ENCODE measurements at places on chromosomes 1 and 21.

GRCh38 chr1:232310541-232310940 is 319.4 kb downstream of the SIPA1L2 start:
- no peak for DNase-seq

DNA sequence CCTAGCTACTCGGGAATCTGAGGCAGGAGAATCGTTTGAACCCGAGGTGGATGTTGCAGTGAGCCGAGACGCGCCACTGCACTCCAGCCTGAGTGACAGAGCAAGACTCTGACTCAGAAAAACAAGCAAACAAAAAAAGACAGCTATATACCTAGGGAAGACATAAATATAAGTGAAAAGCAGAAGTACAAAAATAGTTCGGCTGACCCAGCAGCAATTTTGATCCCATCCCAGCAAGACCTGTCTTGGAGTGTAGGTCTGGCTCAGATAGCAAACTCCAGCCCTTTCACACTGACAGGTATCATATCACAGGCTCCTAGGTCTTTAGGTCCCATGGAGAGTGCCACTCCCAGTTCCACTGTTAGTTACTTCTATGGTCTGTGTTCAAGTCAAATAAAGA is 14.6 kb downstream of the MTX1 start:
- DNase-seq: no peak

DNA sequence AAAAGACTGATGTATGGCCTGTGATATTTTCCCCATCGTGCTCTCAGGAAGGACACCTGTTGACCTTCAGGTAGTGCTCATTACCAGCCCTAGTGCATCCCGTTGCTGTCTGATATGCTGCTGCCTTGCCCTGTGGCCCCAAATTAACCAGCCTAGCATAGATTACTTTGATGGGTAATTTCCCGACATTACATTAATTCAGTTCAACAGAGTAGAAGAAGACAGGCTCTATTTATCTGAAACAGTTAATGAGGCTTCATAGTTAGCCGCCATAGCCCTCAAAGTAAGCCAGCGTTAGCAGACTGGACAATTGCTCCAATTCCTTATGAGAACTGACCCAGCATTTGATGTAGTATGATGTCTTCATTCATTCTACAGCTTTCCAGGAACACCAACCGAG is 257.6 kb downstream of the OLFM3 start:
- DNase-seq: no peak

DNA sequence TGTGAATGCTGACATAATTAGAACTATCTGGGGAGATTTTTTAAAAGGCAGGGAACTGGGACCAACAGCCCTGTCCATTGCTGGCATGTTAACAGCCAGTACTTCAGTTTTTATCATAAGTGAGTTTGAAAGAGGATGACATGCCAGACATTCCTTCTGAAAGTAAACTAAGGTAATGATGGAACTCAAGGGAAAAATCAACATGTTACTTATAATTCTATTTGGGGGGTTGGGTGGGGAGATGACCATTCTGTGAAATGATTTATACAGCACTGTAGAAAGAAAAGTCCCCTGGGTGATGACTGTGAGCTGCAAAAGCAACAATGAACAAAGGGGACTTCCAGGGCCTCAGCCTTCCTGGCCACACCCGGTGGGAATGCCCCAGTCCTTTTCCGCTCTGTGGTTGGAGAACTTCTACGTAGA is 5.4 kb upstream of the LAMC2 start:
- DNase-seq: peak; percentile 26

DNA sequence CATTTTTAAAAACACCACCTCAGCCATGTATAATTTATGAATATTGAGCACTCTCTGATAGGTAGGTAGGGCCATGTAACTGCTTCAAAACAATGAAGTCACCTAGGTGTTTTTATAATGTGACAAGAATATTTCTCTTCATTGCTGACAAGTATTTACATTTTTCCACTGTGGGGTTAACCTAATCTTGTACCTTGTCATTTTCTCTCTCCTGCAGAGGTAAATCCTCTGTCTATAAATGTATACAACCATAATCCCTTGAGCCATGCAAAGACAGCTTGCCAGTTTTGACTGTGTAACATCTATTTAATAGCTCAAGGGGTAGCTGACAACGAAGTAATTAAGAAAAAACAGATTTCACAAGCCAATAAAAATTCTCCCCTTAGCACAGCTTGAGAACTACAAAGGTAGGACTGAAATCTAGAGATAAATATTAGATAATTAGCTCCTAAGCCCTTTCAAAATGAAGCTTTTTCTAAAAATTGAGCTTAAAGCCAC is 137.6 kb upstream of the POGK start:
- DNase-seq: no peak

GRCh38 chr1:36114371-36114770 is 10.7 kb downstream of the COL8A2 start:
- no peak for DNase-seq

GRCh38 chr1:59015708-59016107 is 231.9 kb upstream of the JUN start:
- peak; percentile 87 for DNase-seq

DNA sequence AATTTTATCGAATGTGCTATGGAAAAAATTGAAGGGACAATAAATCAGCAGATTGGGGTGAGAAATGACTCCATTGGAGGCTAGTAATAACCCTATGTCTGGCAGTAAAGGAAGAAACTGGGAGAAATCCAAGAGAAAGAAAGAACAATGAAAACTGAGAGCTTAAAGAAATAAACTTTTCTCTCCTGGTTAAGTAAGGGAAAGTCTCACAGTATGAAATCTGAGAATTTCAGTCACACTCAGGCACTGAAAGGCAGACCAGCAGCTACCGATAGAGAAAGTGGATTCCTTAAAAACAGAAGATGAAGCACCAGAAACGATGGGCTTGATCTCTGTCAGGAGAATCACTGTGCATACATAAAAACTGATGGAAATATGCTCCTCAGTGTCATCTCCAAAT is 404.2 kb downstream of the PLPP3 start:
- no peak for DNase-seq

- DNase-seq: no peak
Measured at GRCh38 chr1:36327421-36328087, 4.1 kb upstream of the EVA1B start.

DNA sequence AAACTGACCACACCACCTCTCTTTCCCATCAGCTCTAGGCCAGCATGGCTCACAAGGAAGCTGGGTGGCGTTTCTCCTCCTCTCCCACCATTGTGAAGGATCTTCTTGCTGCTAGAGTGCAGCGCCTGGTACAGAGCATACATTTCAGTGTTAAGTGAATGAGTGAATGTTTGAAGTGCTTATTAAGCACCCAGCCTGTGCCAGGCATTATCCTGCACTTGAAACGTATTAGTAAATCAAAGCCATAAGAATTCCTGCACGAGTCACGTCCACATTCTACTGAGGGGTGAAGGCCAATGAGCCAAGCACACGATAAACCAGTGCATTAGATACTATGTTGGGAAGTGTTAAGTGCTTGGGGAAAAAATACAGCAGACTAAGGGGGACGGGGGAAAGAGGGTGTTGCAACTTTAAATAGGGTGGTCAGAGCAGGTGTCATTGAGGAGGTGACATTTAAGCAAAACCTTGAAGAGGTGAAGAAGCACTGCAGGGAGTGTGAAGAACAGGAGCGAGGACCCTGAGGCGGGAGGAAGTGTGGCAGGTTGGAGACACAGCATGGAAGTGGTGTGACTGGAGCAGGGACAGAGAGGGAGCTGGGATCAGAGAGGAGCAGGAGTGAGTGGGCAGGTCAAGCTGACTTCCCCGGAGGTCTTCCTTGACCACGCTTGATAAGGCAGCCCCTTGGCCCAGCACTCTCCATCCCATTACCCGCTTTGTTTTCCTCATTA is 48.5 kb upstream of the LRRN2 start:
- DNase-seq: no peak

GRCh38 chr1:84190455-84190854 is 46.4 kb downstream of the PRKACB start:
- DNase-seq: no peak

- DNase-seq: no peak
Measured at GRCh38 chr1:210252621-210253051, 20.0 kb downstream of the SERTAD4 start.

Measured in MG63 (cell line).